ENCODE measurements at places on chromosomes 12 and 14.

DNA sequence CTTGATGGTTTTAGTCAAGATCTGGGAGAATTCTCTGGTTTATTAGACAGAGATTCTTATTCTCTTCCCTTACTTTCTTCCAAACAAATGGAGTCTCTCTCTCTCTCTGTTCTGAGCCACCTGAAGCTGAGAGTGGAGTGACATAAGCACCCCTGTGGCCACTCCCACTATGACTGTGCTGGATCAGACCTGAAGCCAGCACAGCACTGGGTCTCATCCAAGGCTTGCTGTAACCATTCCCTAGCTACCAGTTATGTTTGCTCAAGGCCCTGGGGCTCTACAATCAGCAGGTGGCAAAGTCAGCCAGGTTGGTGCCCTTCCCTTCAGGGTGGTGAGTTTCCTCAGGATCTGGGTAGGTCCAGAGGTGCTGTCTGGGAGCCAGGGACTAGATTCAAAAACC lies 568.5 kb downstream of the AACS start:
- no peak for DNase-seq

DNA sequence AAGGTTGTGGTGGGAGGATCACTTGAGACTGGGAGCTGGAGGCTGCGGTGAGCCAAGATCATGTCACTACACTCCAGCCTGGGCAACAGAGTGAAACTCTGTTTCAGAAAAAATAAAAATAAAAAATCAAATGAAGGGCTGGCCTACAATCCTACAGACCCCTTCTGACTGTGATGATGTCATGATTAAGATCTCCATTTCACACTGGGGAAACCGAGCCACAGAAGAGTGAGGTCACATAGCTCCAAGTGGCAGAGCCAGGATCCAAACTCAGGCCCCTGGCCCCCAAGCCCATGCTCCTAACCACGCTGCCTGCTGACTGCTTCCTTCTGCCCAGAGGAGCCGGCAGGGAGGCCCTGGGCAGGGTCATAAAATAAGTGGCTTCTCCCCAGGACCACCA lies 258.0 kb upstream of the FKBP4 start:
- DNase-seq, result no peak

- DNase-seq, result no peak
Measured at GRCh38 chr12:32897281-32897610, 669 bp upstream of the PKP2 start.

DNA sequence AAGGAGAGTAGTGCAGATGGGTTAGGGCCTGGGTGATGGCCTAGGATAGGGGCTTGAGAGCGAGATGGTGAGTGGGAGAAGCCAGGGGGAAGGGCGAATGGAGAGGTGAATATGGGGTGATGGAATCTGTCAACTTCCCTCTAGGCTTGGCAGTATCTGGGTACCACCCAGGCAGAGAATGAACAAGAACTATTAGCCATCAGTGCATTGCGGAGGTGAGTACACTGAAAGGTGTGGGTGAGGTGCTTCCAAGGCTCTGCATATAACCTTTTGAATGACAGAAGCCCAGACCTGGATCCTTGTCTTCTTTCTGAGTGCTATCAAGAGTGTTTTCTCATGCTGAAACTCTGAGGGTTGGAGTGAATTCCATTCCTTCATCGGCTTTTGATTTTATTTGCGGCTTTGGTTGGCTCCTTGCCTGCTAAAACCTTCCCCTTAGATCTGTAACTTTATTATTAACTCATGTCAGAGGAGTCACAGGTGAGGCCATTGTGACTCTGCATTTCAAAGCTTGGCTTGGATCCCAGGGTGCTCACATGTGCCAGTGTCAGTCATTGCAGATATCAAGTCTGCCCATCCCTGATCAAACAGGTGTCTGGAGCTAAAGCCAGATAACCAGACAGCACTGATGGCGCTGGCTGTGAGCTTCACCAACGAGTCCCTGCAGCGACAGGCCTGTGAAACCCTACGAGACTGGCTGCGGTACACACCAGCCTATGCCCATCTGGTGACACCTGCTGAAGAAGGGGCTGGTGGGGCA lies 18.6 kb downstream of the PEX5 start:
- DNase-seq, result no peak

DNA sequence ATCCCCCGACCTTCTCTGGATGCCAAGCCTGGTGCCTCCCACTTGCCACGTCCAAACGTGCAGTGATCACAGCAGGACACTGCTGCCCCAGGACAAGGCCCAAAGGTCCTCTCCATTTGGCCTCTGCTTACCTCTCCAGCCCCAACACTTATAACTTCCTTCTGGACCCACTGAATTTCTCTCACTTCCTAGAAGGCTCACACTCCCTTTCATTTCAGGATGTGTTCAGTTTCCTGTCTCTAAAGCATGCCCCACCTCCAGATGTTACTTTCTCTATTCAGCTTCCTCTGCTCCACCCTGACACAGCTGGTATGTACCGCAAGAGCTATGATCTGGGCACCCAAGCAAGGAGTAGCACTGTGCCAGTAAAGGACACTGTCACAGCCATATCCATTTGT lies 33.0 kb downstream of the CDKL1 start:
- peak; percentile 6 for DNase-seq

GRCh38 chr12:10624605-10625004 lies 11.2 kb upstream of the MAGOHB start:
- no peak for DNase-seq

- no peak for DNase-seq
Measured at GRCh38 chr14:38121320-38122020, 86.2 kb upstream of the SSTR1 start.

GRCh38 chr14:77306416-77306815 lies 14.3 kb downstream of the POMT2 start:
- DNase-seq, result no peak

DNA sequence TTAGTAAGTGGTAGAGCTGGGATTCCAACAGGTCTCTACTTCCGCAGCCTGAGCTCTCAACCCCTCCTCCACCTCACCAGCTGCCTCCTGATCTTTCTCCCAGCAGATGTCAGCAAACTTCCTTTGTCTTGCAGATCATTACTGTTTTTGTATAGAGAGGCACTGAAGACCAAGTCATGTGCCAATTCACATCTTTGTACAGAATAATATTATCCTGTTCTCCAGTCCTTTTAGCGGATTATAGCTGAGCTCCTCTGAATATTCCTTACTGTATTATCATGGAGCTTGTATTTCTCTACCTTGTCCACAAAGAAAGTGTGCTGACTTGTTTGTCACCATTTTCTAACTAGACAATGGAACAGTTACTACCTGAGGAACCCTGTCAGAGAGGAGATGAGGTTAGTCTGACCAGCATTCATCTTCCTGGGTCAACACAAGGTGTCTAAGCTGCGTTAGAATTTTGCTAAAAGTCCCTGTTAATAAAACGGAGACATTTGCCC lies 142.3 kb upstream of the ARHGAP5 start:
- DNase-seq, result no peak

DNA sequence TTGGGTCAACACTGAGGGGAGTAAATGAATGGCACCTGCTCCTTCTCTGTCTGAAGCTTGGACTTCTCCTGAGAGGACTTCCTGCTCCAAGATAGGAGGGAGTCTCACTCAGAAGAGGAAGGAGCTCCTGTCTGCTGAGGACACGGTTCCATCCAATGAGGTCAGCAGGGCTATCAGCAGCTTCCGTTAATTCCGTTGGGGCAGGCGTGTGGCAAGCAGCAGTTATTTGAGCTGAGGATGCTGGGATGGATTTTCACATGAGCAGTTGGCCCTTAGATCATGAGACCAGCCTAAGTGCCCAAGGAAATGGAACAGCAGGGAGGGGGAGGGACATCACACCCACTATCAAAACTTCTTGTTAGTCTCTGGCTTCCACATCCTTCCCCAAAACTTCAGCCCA lies 159.0 kb upstream of the PZP start:
- no peak for DNase-seq

DNA sequence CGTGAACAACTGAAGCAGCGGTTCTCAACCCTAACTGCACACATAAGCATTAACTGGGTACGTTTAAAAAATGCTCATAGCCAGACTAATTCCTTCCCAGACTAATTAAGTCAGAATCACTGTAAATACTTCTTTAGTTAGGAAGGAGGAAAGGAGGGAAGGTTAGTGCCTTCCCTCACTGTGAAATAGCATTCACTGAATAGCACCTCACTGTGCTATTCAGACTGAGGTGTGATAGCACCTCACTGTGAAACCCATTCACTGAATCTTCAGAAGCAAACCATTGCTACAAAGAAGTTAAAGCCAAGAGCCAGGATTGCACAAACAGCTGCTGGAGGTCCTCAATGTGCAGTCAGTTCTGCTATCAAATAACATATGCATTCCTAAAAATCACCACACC lies 58.8 kb downstream of the RTN1 start:
- DNase-seq, result no peak

GRCh38 chr14:91245029-91245428 lies 525 bp upstream of the GPR68 start:
- DNase-seq, result no peak

All from activated CD8-positive, alpha-beta memory T cell treated with anti-CD3 and anti-CD28 coated beads for 48 hours (primary cell).